ENCODE measurements at places on chromosomes 7 and 10. TPM values are rescaled to one million over a fixed set of nuclear protein-coding genes. Genes with fewer than 3 reads are reported as not detected.

DNA sequence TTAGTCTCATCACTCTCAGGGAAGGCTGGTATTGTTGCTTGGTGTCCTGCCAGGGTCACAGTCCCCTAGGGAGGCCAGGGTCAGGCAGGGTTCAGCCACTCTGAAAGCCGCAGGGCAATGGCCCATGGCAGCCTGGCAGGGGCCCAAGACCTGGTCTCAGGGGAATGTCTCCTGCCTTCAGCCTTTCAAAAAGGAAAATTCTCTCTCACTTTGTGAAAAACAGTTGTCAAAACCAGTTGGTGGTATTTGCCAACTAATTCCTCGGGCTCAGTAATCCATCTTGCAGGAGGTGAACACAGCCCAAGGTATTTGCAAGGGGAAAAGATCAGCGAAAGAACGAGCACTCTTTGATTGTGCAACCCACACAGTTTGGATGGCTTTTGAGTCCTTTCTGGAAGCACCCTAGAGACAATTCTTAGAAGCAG, 101.5 kb downstream of the JCAD start:
- peak; percentile 61 for DNase-seq

GRCh38 chr10:44173608-44173894, 211.3 kb downstream of the CXCL12 start:
- no peak for DNase-seq

DNA sequence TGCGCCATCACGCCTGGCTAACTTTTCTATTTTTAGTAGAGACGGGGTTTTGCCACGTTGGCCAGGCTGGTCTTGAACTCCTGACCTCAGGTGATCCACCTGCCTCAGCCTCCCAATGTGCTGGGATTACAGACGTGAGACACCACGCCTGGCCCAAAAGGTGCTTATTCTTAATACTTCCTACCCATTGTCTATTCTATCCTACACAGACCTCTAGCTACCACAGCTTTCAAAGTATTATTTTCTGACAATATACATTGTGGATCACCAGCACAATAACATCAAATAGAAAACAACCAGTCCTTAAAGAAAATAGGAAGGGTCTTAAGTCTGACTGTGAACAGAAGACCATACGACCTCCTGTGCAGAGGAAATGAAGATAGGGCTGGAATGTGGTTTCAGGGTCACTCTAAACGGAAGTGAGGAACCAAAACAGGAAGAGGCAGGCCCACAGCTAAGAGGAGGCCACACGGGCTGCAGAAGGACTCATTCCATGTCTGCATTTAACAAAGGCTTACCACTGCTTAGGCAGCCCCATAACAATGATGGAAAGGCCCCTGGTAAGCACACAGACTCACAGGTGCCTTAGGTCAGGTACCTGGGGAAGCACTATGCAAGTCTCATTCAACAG, 115.2 kb downstream of the ZFAND4 start:
- no peak for DNase-seq

Gene KNDC1
- total RNA-seq = not detected

- DNase-seq = no peak
Measured at GRCh38 chr7:130090745-130091532, 20.6 kb downstream of the KLHDC10 start.

- no peak for DNase-seq
Measured at GRCh38 chr7:53151496-53151895, 116.1 kb downstream of the POM121L12 start.

GRCh38 chr10:101619983-101620382, 31.9 kb downstream of the DPCD start:
- no peak for DNase-seq

Gene PPP1R9A
- total RNA-seq = not detected

DNA sequence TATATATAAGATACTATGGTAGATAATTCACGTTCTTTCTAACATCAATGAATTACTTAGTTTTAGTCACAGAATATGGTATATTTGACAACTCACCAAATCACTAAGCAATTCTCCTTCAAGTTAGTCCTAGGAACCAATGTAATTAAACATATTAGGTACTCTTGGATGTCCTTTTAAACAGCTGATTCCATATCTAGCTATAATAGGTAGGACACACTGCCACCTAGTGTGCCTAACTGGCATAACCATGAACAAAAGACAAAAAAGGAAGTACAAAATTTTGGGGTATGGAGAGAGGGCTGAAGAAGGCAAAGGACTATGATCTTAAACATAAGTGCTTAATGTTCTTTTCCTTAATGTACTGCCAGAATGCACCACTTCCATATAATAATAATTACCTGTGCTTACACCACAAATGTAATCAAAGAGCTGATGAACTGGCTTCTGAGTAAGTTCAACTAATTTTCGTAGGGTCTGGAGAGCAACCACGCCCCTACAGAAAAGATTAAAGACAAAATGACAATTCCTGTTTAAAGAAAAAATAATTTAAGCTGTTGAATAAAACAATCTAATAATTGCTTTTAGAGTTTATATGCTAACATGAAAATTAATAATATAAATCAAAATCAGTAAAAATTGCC, 28.7 kb downstream of the PNPLA8 start:
- DNase-seq = peak; percentile 46

- no peak for DNase-seq
Measured at GRCh38 chr7:14834456-14834855, 68.1 kb downstream of the DGKB start.

Gene PNLIPRP1
- not detected for total RNA-seq

GRCh38 chr7:158588085-158588877, 658 bp upstream of the PTPRN2 start:
- DNase-seq = no peak

Gene CARD11
- 0.50 TPM for total RNA-seq

Gene CDHR1
- total RNA-seq = 0.03 TPM

- no peak for DNase-seq
Measured at GRCh38 chr10:35487336-35488034, 117.7 kb upstream of the GJD4 start.

- peak; percentile 40 for DNase-seq
Measured at GRCh38 chr10:113099431-113100183, 149.6 kb downstream of the TCF7L2 start.

Gene PIK3AP1
- total RNA-seq = 0.41 TPM

DNA sequence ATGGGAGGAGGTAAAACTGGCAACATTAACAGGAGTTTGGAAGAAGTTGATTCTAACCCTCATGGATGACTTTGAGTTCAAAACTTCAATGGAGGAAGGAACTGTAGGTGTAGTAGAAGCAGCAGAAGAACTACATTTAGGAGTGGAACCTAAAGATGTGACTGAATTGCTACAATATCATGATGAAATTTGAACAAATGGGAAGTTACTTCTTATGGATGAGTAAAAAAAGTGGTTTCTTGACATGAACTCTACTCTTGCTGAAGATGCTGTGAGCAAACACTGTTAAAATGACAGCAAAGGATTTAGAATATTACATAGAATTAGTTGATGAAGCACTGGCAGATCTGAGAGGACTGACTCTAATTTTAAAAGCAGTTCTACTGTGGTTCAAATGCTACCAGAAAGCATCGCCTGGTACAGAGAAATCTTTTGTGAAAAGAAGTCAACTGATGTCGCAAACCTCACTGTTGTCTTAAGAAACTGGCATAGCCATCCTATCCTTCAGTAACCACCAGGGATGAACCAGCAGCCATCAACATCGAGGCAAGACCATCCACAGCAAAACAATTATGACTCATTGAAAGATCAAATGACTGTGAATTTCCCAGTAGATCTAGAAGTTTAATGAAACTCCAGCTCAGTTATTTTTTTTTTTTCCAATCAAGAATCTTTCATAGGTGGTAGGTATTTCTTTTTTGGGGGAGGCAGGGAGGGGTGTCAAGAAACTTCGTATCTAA, 20.8 kb downstream of the BRAF start:
- DNase-seq = no peak

DNA sequence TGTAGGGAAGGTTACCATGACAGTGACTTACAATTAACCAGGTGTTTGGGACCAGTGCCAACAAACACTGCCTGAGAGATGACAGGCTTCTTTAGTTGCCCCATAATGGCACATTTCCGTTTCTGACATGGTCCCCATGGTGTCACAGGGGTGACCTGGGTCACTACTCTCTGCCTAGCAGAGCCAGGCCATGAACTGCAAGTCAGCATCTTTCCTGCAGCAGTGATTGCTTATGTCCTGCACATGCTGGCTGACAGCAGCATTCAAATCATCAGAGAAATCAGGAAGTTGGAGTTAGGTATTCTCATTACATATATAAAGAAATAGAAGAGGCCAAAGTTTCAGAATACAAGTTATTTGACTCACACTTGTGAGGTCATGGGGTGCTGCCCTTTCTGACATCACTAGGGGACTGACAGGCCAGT, 47.1 kb upstream of the ZNRF2 start:
- no peak for DNase-seq

DNA sequence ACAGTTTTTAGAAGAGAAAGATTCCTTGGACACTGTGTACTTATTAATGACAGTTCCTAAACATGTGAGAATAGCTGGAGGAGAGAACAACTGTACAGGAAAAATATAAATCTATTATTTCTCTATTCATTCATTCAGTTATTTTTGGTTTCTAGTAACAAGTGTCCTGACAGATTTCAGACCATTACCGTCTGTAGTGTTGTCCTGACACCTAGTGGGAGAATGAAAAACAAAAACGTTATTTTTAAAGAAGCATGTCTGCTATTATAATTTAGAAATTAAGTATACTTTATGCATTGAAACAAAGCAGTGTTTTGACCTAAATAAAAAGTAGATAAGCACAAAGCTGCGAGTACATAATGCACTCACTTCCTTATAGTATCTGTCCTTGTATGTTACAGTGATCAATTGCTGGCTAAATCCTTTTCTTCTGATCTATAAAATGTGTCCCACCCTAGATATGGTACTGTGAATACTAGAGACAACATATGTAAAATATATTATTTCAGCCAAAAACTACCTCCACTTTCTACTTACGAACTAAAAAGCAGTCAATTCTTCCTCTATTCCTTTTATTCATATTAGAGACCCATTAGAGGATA, 575.6 kb downstream of the ARL4A start:
- no peak for DNase-seq

Gene NFKB2
- 28.8 TPM for total RNA-seq

Gene LLCFC1
- total RNA-seq = not detected

Gene CHST15
- 0.13 TPM for total RNA-seq

- DNase-seq = peak; percentile 48
Measured at GRCh38 chr7:157228864-157229422, 90.2 kb downstream of the UBE3C start.

- DNase-seq = peak; percentile 43
Measured at GRCh38 chr10:90407131-90407530, 450.7 kb downstream of the HTR7 start.

- DNase-seq = no peak
Measured at GRCh38 chr10:69913606-69914382, 112.1 kb downstream of the COL13A1 start.

Gene ITPRID1
- total RNA-seq = not detected
